ENCODE measurements at places on chromosomes 11 and 22. TPM values are rescaled to one million over a fixed set of nuclear protein-coding genes. Genes with fewer than 3 reads are reported as not detected.
A peak's percentile ranks its signal among the peaks of the same experiment; 100 is the strongest.

GRCh38 chr11:9943386-9944110, 279.7 kb downstream of the SWAP70 start:
- DNase-seq, result no peak

The RAPSN gene
- 0.34 TPM for total RNA-seq

DNA sequence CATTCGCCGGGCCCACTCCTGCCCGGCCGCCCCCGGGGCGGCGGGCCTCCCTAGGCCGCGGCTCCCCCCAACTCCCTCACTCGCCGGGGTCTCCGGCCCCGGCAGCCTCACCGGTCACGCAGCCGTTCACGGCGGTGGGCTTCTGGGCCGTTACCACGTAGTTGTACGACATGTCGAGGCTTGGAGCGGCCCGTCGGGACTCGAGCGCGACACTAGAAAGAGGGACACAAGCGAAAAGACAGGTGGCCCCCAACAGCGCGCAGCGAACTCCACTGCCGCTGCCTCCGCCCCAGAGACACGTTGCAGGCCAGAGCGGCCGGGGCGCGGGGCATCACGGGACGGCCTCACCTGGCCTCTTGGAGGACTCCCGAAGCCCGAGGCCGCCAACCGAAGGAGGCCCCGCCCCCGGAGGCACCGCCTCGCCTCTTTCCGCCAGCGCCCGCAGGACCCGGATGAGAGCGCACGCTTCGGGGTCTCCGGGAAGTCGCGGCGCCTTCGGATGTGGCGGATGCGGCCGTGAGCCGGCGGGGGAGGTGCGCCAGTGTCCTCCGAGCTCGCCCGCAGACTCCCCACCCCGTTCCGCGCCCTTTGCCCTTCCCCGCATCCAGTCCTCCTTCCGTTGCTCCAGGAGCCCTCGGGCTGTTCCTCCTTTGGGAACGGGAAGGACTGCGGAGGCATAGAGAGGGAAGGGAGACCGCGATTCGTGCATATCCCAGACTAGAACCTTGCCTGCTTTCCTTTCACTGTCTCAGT, at the start of the genes DDB1 and TKFC:
DDB1 (minus strand) TSS at position 309 of the 753 bp plus-strand sequence; CDS start at position 172, 137 bp downstream.
TKFC (plus strand) TSS at position 432 of the 753 bp plus-strand sequence. CDS start 1,501 bp downstream, outside the sequence.
- peak; percentile 84 for DNase-seq

- DNase-seq, result no peak
Observed at GRCh38 chr11:112004389-112004788, 20.8 kb upstream of the DLAT start.

GRCh38 chr11:2149864-2150847, 10.9 kb downstream of the INS start:
- no peak for DNase-seq

DNA sequence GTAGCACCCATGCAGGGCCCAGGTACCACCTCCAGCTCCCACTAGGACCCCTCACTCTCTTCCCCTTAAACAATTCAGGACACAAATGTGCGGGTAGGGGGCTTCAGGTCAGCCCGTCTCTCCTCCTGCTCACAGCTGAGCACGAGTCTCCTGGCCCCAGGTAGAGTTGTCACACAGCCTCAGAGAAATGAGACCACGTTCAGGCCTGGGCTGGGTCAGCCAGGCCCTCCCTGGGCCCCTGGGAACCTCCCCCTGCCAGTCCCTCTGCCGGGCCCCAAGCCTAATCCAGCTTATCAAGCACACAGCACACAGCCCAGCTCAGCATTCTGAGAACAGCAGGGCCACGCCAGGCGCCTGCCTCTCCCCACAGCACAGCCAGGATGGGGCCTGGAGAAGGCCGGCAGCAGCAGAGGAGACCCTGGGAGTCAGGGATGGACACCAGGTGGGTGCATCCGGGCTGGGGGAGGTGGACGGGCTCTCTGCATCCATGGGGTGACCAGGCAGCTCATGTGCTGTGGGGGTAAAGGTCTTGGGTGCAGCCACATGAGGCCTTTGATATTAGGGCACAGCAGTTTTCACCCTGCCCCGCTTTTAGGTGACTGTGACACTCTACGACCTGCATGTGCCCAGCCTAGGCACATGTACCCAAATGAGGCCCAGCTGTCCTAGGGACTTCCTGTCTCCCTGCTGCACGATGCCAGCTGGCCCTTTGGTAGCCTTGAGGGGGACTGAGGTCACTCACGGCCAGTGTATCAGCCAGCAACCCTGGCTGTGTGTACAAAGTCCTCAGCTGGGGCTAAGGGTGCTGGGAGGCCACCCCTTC, 87.0 kb downstream of the MORC2 start:
- no peak for DNase-seq

The USP2 gene
- 8.5 TPM for total RNA-seq

DNA sequence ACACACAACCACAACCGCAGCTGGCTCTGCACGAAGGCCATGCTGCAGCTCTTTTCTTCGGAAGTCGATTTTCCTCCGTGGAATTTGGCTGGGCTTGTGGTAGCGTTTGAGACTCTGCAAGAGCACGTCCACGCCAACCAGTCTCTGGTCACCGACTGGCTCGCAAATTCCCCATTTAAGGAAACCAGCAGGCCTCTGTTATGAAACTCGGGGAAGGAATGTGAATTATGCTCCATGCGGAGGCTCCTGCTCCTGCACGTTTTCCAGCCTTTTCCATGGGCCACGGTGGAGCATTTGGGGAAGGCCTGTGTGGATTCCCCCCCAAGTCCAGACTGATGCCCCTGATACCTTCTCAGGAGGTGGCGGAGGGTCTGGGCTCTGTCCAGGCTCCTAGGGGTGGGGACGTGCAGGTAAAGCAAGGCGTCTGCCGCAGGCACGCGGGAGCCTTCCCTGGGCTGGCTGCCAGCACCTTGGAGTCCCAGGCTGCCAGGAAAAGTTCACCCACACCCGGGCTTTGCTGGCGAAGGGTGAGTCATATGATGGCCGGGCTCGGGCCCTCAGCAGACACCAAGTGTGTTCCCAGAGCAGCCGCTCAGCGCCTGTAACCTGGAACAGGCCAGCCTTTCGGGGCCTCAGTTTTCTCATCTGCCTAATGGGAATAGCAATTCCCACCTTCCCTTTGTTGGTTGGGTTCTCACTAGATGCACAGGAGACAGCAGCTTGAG, 41.9 kb downstream of the LRP5 start:
- no peak for DNase-seq

- no peak for DNase-seq
Observed at GRCh38 chr22:40070701-40071100, 75.9 kb downstream of the FAM83F start.

The TREH gene
- not detected for total RNA-seq

The TTLL1 gene
- total RNA-seq, result 5.0 TPM

- DNase-seq, result no peak
Observed at GRCh38 chr11:1139441-1140083, 18.2 kb upstream of the MUC5AC start.

The DERL3 gene
- total RNA-seq, result 8.7 TPM

The OR5B21 gene
- not detected for total RNA-seq

All from H1 (cell line).